ENCODE measurements at places on chromosomes 6 and 20.

DNA sequence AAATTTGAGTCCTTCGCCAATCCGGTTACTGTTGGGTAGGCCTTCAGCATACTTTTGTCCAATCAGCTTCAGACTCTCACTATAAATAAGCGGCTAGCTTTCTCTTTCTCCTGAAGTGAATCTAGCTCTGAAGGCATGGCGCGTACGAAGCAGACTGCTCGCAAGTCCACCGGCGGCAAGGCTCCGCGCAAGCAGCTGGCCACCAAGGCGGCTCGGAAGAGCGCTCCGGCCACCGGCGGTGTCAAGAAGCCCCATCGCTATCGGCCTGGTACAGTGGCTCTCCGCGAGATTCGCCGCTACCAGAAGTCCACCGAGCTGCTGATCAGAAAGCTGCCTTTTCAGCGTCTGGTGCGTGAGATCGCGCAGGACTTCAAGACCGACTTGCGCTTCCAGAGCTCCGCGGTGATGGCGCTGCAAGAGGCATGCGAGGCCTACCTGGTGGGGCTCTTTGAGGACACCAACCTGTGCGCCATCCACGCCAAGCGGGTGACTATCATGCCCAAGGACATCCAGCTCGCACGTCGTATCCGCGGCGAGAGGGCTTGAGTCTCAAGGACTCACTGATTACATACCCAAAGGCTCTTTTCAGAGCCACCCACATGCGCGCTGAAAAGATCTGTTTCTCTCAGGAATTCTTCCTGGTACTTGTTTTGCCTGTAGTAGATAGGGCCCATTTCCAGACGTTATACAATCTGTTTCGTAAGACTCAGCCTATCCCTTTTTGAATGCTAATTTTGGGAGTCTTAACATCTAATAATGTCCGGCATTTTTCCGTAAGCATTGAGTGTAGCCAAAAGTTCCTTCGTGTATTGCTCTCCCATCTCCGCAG, 102.0 kb downstream of the OR2B2 start:
- DNase-seq, result peak; percentile 35

DNA sequence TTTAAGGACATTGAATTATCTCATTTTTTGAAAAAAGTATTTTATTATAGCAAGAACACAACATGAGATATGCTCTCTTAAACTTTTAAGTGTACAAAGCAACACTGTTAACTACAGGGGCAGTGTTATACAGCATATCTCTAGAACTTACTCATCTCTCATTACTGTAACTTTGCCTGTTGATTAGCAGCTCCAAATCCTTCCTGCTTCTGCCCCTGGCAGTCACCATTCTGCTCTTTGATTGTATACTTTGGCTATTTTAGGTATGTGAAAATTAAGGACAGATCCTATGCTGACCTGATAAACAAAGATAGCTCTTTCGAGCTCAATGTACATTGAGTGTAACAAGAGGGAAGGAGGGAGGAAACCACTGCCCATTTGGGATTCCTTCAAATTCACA, 1349.8 kb upstream of the GJE1 start:
- DNase-seq, result no peak

DNA sequence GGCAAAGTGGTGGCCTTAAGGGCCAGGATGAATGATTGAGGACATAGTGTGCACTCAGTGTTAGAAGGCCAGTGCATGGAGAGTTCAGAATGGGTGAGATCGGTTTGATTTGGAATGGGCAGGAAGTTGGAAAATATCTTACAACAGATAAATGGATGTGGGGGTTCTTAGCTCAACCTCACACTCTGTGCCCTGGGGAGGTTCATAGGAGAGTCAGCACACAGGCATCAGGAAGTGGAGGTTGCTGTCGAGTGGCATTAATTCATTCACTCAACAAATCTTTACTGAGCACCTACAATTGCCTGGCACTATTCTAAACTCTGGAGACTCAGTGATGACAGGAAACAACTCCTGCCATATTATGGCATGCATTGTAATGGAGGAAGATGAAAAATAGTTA, 313.7 kb upstream of the SUPT3H start:
- DNase-seq, result no peak

- no peak for DNase-seq
Observed at GRCh38 chr6:36015666-36016065, 8.8 kb downstream of the SLC26A8 start.

DNA sequence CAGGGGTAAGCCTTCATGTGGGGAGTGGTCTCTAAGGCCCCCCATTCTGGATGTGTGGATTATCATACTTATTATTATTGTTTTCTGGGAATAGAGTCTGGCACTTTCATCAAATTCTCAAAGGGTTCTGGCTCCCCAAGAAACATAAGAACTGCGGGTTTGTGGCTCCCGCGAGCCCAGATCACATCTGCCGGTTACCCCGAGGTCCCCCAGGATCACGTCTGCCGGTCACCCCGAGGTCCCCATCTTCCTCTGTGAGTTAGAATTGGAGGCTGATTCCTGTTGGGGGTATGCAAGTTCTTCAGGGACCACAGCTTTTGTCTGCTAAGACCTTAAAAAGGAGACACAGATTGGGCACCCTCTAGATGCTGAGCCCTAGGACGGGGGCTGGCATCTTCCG, 116.7 kb upstream of the FRMD1 start:
- no peak for DNase-seq

DNA sequence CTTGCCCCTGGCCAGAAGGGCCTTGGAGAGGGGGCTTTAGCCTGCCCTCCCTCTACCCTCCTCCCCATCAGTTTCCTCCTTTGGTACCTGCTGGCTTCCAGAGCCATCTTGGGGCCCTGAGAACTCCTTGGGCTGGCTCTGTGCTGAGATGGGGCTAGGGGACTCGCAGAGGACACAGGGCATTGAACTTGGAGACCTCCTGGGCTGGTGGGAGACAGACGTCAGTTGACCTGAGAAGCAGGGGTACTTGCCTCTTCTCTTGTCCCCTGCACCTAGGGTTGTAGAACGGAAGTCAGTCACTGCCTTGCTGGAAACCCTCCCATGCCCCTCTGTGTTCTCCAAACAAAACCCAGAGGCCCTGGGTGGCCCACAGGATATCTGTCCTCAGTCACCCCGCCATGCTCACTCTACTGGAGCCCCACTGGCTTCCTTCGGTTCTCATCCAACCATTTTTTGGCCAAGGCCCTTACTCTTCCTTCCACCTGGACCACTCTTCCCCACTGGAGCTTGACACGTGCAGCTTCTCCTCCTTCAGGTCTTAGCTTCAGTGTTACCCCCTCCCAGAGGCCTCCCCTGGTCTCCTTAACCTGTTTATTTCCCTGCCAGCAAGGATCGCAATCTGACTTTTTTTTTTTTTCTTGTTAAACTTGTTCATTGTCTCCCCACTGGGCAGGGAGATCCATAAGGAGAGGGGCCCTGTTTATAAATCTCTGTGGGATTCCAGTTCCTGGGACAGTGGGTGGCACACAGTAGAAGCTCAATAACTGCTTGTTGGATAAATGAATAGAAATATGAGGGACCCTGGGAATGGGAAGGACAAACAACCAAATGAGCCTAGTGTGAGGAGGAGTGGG, 971 bp downstream of the RBCK1 start:
- DNase-seq, result no peak

DNA sequence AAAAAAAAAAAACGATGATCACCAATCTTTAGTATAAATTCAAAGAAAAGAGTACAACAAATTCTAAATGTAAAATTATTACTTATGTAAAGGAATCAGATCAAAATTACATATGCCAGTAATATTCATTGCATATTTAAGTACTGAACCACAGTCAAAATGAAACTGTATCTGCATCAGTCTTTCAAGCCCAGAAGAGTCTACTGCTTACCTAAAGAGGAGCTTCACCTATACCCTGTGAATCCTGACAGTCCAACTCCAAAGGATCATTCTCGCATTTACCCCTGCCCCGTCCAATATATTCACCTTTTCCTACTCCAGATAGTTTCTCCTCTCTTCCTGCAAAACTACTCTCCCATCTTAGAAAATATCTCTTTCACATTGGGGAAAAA, 9.2 kb downstream of the ATG5 start:
- no peak for DNase-seq

- DNase-seq, result no peak
Observed at GRCh38 chr6:16974387-16974673, 127.5 kb upstream of the STMND1 start.

DNA sequence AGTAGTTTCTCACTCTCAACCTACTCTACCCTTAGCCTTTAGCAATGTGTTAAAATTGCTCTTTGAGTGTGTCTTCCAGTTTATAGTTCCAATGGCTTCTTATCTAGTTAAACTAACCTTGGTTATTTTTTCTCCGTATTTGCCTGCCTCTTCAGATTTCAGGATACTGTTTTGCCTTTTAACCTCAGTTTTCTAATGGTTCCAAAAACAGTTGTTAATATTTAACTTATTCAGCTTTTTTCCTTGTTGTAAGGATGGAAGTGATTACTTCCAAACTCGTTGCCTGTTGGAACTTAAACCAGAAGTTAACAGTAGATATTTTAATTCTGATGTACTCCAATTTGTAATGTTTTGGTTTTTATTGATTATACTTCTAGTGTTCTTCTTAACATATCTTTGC, 1574.9 kb downstream of the HACE1 start:
- no peak for DNase-seq

GRCh38 chr6:21265034-21265729, 328.4 kb upstream of the SOX4 start:
- DNase-seq, result no peak

DNA sequence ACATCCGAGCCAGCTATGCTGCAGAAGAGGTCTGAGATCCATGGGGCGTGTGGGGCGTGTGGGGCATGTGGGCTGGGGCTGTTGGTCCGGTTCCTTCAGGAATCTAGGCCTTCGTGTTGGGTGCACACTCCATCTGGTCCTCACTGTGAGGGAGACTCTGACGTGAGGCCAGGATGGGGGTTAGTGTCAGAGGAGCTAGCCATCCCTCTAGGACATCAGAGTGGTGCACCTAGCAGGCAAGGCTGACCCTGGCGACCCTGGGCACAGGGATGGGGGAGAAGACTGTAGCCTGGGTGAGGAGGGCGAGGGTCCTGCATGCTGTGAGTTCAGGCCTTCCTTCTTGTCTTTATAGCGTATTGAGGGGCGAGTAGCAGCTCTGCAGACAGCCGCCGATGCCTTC, 8.7 kb upstream of the PTPRA start:
- DNase-seq, result no peak

GRCh38 chr20:63191400-63191799, 24.5 kb downstream of the YTHDF1 start:
- DNase-seq, result no peak

- no peak for DNase-seq
Observed at GRCh38 chr6:71888756-71889340, 2.5 kb downstream of the RIMS1 start.

- no peak for DNase-seq
Observed at GRCh38 chr6:11637266-11637665, 99.7 kb downstream of the TMEM170B start.

- no peak for DNase-seq
Observed at GRCh38 chr20:42790111-42790510, 399.6 kb downstream of the PTPRT start.

DNA sequence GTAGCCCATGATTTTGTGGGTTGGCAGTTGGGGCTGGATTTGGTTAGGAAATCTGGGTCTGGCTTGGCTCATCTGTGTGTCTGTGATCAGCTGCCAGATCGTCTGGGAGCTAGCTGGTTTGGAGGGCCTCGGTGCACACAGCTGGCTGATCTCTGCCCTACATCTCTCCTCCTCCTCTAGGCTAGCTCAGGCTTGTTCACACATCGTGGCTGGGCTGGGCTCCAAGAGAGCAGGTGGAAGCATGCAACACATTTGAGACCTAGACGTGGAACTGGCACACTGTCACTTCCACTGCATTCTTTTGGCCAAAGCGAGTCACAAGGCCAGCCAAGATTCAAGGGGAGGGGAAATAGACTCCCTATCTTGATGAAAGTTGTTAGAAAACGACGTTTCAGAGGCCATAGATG, 15.9 kb downstream of the NDUFAF5 start:
- no peak for DNase-seq

- DNase-seq, result no peak
Observed at GRCh38 chr6:16706911-16707783, 54.1 kb downstream of the ATXN1 start.

- no peak for DNase-seq
Observed at GRCh38 chr6:125149256-125150144, 4.1 kb upstream of the TPD52L1 start.

DNA sequence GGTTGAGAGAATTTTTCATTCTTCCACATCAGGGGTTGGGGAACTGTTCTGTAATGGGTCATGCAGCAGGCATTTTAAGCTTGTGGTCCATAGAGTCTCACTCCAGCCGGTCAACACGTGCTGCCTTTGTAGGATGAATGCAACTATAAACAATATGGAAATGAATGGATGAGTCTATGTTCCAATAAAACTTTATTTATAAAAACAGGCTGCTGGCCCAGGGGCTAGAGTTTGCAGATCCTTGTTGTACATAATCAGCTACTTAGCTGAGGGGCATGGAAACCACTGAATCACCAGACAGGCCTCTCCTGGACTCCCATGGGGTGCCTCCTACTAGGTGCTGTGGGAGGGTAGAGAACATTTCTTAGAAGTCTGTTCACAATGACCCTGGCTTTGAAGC, 243.4 kb downstream of the BMP7 start:
- no peak for DNase-seq

DNA sequence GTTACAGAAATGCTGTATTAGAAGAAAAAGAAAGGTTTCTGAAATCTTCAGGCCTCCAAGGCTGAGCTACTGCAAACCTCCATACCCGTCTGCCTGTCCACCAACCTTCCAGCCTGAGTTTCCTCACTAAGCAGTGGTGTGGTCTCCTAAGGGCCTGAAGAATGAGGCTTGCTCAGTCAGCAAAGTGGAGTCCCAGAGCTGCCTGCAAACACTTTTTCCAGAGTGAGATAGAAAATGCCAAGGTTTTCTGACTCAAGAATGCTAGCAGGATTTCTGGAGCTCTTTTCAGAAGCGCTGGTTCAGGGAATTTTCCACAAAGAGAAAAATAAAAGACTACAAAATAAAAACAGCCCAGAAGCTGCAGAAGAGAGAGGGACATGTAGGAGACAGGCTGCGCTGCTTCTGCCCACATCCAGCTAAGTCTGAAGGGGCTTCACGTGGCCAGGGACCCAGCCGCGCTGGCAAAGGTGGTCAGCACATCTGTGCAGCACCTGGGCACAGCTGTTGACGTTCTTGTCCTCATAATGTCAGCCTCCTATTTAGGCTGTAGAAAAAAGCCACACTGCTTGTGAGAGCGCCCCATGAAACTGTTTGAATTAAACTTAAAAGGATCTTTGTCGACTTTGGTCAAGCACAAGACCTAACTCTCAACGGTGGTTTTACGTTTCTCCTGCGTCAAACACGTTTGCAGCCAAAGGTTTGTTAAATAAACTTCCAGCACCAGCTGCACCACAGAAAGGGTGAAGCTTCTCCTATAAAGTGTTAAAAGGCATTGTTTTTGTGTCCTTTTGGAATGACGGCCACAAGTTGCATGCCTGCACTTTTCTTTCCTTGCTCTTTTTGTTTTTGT, 209.0 kb downstream of the THBS2 start:
- DNase-seq, result no peak

- peak; percentile 74 for DNase-seq
Observed at GRCh38 chr20:59087829-59088433, 45.3 kb upstream of the PRELID3B start.

- DNase-seq, result no peak
Observed at GRCh38 chr6:43715056-43715788, 27.6 kb upstream of the MRPS18A start.

GRCh38 chr6:37020381-37020780, 14.9 kb downstream of the FGD2 start:
- DNase-seq, result no peak

Data from activated naive CD8-positive, alpha-beta T cell treated with anti-CD3 and anti-CD28 coated beads, Interleukin-2, amount 50 U/mL, for 16 hours (primary cell).